NCI-H1092 treated with DMSO at 0.1 percent for 48 hours (cell line): ENCODE measurements at places on chromosomes 5 and 9.

DNA sequence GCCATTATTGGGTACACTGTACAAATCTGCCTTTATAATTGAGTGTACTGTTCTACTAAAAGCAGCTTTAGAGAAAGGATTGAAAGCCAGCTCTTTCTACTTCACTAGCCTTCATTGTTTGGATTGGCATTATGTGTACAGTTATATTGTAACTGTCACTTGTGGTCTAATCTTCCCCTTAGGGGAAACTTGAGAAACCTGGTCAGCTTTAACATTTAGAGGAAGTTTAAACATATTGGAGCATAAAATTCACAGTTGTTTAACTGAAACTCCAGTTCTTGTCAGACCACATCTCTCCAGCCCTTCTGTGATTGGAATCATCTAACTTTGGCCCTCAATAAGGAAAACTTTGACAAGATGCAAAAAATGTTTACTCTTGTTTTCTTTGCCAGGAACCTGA is 24.6 kb downstream of the PIK3R1 start:
- no peak for DNase-seq

- DNase-seq = no peak
Measured at GRCh38 chr5:97119007-97119390, 23.4 kb downstream of the LIX1 start.

GRCh38 chr5:169168280-169168679 is 132.7 kb downstream of the SLIT3 start:
- no peak for DNase-seq

DNA sequence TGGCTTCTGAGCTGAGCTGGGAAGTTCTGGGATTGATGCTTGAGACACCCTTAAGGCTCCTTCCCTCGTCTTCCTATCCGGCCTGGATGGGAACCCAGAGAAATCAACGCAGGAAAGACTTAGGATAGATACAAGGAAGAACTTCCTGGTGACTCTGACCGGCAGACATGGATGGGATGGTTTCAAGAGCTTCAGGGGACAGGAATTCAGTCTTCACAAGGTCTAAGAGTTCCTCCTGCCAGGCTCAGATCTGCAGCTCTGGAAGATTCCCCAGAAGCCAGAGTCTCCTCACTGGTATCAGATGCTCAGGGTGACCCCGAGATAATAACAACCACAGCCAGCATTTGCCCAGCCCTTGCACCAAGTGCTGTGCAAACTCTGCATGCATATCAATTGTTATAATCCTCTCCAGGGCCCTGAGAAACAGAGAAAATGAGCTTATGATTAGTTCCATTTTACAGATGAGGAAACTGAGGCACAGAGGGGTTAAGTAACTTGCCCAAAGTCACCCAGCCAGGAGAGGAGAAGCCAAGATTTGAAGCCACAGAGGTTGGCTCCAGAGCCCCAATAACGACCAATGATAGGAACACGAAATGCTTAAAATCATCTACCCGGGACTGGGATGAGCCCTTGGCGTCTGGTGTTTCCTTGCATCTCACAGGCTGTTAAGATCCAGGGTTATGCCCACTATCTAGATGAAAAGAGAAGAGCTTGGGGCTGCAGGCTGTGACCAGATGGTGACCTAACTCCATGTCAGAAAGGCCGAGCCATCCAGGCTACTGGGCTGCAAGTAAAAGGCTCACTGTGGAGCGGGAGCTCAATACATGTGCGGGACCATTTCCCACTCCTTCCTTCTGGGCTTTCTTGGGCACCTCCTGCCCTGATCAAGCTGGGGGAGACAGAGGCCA is 119.8 kb downstream of the C9orf50 start:
- no peak for DNase-seq

DNA sequence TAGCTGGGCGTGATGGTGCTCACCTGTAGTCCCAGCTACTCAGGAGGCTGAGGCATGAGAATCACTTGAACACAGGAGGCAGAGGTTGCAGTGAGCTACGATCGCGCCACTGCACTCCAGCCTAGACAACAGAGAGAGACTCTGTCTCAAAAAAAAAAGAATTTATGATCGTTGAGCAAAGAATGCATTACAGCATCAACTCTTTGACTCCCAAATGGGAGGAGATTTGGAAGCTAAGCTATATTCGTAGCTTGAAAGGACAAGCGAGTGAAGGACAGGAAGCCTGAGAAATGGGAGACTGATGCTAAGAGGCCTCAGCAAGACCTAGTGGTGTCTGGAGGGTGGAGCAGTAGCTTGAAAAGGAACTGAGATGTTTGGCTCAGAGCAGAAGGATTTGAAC is 10.3 kb upstream of the CCIN start:
- no peak for DNase-seq

DNA sequence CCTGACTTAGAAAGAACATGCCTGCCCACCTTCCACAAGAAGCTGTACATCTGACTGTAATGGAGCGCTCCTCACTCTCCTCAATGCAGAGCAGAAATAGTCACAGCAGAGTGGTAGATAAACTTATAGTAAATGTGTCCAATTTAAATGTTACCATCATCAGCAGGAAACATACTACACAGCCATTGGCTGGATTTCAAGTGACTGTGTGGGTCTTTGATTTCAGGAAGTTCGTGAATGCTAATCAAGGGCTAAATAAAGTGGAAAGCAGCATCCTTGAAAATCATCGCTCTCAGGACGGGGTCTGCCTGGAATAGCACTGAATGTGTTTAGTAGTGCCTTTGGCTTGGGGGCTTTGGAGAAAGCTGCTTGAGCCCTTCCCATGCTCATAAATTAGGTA is 32.4 kb upstream of the CRHBP start:
- DNase-seq = no peak

DNA sequence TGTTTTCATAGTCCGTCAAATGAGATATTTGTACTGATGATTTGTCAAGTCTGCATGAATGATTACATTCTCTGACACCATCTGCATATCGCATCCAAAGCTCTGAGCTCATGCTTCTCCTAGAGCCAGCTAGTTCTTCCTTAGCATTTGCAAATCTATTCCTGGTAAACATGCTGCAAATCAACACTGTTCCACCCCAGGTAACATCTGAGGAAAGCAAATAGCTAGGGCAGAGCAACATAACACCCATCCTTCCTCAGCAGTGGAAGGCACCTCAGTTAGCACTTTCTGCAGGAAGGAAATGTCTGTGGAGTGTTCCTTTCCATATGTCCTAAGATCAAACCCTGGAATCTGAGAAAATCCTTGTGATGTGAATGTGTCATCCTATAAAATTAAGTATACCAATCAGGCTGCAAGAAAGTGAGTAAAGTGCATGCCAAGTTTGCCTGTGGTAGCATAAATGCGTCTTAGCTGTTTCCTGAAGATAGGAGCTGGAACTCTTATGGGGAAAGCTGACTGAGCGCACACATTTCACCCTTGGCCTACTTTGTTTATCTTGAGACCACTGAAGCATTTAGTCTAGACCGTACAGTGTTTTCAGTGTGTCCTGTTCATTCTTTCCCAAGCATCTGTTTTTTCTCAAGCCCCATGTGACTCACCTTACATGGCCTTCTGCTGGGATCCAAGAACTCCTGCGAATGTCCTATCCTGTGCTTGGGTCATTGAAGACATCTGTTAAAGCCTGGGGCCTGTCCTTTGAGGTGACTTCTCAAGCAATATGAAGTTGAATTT is 50.9 kb upstream of the STARD4 start:
- DNase-seq = no peak
